ENCODE measurements at places on chromosomes 3 and 15.

DNA sequence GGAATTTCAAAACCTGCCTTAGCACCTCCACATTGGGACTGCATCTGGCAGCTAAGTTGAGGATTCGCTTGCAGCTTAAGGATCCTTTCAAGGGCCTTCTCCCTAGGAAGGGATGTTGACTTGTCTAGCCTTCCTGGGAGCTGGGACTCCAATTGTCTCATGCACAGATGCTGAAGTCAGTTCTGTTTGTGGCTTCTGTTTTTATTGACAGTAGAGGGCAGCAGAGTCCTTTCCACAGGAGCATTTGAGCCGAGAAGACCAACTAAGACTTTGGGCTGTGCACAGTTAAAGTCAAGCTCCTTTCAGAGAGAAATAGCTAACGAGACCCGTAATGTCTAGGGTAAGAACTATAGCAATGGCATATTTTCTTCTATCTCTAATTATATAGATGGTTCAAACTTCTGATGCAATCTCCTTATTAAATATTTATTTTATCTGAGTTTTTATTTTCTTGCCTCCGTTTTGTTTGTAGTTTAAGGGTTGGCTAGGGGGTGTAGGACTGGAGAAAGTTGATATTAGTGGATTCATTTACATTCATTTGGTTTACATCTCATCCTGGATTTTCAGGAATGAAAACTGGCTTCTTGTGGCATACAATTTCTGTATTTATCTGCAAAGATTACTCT, 59.7 kb upstream of the KBTBD8 start:
- no peak for DNase-seq

DNA sequence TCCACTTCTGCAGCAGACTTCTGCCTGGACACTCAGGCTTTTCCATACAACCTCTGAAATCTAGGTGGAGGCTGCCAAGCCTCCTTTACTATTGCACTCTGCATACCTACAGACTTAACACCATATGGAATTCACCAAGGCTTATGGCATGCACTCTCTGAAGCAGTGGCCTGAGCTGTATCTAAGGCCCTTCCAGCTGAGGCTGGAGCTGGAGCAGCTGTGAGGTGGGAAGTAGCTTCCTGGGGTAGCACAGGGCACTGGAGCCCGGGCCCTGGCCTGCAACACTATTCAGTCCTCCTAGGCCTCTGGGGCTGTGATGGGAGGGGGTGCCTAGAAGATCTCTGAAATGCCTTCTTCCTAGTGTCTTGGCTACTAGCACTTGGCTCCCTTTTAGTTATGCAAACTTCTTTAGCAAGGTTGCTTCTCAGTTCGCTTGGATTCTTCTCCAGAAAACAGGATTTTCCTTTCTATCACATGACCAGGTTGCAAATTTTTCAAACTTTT, 186.6 kb upstream of the RORA start:
- no peak for DNase-seq

GRCh38 chr3:194852831-194853508, 167.3 kb downstream of the FAM43A start:
- no peak for DNase-seq

DNA sequence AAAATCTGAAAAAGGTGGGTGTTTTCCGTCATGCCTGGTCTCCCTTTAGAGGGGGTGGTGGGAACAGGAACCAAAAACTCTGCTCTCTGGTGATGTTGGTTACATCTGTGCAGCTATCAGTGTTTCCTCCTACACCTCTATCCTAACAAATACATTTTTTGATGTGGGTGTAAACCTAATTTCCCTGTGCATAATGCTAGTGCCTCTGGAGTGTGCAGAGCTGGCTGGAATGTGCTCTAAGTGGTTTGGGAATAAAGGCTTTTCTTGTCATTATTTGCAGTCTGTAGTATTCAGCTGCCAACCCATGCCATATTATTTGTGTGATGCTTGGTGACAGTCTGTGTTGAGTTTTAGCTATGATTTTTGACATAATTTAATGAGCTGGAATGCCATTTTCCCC, 547.6 kb downstream of the NLGN1 start:
- DNase-seq: no peak

DNA sequence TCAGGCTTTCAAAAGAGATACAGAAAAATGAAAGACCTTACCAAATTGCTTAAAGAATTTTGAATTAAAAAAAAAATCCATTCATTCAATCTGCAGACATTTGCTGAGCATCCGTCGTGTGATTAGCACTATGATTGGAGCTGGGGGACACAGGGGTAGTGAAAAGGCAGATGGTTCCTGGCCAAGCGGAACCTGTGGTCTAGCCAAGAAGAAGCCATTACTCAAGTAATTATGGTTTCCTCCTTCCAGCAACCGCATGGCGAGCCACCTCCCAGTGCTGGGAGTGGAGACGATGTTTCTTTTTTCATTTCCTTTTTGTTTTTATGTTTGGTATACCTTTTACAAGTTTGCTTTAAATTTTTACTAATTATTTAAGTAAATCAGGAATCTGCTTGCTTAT, 140.2 kb downstream of the CACNA2D3 start:
- DNase-seq: no peak

Data from activated CD4-positive, CD25-positive, alpha-beta regulatory T cell treated with anti-CD3 and anti-CD28 coated beads, Interleukin-2, amount 50 U/mL, for 72 hours (primary cell).